H1 (cell line): ENCODE measurements at places on chromosomes 11 and 22. TPM values are rescaled to one million over a fixed set of nuclear protein-coding genes. Genes with fewer than 3 reads are reported as not detected.
A peak's percentile ranks its signal among the peaks of the same experiment; 100 is the strongest.

GRCh38 chr22:19060356-19061009 lies 61.7 kb downstream of the DGCR2 start:
- no peaks in the 10 kb centered on the region for H3K27me3 ChIP-seq
- no peak overlapping the region for H3K4me3 ChIP-seq
- peaks cover 28% of the 10 kb centered on the region for H3K36me3 ChIP-seq

DNA sequence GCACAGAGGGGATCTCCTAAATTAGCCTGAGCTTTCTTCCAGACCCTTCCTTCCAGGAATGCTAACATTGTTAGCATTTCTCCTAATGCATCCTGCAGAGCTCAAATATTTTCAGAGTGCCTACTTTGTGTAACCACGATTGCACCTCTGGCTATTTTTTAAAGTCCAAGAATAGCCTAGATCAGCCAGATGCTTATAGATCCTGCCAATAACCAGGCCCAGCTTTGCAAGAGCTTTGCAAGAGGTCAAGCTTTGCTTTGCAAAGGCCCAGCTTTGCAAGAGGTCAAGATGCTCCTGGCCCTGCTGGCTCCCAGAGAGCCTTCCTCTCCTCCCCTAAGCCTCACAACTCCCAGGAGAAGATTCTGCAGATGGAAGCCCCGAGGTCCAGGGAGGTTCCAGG lies 491.9 kb downstream of the MN1 start:
- no peaks in the 10 kb centered on the region; the same call in 1 of the 2 replicates for H3K36me3 ChIP-seq
- H3K27me3 ChIP-seq = no peaks in the 10 kb centered on the region
- no peak overlapping the region for H3K4me3 ChIP-seq
- H3K27ac ChIP-seq = no peak overlapping the region

DNA sequence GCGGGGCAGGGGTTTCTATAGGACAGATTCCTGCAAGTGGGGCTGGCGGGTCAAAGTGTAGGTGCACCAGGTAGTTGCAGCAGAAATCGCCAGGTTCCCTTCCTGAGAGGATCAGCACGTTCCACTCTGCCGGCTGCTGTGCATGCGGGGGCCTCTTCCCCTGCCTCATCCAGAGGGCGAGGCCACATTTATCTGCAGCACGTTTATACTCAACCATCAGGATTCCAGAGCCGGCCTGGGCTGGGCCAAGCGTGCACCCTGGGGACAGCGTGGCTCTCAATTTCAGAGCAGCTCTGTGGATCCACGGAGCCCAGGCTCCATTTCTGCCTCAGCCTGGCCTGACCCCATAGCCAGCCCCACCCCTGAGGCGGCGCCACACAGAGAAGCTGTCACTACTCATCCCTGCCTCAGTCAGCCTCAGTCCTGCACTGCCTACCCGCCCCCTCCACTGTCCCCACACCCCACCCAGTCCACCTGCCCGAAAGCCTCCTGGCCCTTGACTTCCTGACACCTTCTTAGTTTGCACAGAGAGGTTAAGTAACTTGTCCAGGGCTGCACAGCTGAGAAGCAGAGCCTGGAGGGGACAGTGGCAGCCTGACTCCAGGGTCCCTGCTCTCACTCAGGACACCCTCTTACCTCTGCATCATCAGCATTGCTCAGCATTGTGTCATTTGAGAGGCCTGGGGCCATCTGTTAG lies 45.9 kb upstream of the RTL6 start:
- H3K4me3 ChIP-seq = no peak overlapping the region
- no peaks in the 10 kb centered on the region for H3K36me3 ChIP-seq
- no peak overlapping the region for H3K27ac ChIP-seq
- H3K4me1 ChIP-seq = peaks cover 18% of the 10 kb centered on the region
- H3K27me3 ChIP-seq = no peaks in the 10 kb centered on the region; the same call in 1 of the 2 replicates
- no peak for DNase-seq

- H3K27me3 ChIP-seq = no peaks in the 10 kb centered on the region
- 0 out of 2 replicates have a peak, but pooled peaks cover 9% of the 10 kb centered on the region for H3K4me1 ChIP-seq
- DNase-seq = no peak
Measured at GRCh38 chr11:15625691-15626090, 511.0 kb downstream of the INSC start.

DNA sequence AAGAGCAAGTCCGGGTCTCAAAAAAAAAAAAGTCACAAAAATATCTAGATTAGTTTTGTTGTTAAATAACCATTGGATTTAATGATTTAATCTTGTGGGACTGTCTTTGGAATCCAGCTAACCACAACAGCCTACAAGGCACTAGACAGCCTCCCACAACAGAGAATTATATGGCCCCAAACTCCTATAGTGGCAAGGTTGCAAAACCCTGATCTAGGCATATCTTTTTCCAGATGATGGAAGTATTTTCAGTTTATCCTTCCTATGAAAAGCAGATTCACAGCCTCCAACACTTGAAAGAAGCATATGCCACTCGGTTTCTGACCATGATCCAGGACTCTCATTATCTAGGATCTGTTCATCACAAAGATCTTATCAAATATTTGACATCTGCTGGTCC lies 5.4 kb upstream of the C11orf87 start:
- H3K4me1 ChIP-seq = no peaks in the 10 kb centered on the region
- no peak for DNase-seq
- no peak overlapping the region for H3K4me3 ChIP-seq
- H3K27ac ChIP-seq = no peak overlapping the region

DNA sequence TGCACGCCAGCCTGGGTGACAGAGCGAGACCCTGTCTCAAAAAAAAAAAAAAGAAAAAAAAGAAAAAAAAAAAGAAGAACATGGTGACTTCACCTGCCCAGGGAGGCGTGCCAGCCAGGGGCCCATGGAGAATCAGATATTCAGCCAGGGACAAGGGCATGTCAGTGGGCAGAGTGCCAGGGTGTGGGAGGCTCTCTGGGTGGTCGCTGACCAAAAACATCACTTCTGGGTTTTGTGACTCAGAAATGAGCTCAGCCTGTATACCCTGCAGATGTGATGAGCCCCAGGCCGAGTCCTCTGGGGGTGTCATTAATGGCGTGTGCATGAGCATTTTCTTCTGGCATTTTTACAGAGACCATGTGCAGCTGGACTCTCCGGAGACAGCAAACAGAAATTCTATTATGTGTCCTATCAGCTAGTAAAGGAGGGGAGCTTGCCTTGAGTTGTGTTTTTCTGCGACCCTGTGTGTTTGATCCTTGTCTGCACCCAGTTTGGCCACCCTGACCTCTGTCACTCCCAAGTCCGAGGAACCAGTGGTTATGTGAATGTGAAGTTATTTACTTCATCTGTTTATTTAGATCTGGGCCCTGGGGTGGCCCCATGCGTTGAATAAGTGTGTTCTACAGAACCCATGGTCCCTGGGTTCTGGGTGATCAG lies 53.6 kb downstream of the BCR start:
- no peak overlapping the region for H3K4me3 ChIP-seq
- H3K27me3 ChIP-seq = no peaks in the 10 kb centered on the region
- no peak overlapping the region; the same call in 1 of the 2 replicates for H3K27ac ChIP-seq
- no peaks in the 10 kb centered on the region for H3K36me3 ChIP-seq

GRCh38 chr22:44133161-44133560 lies 47.6 kb upstream of the PARVG start:
- no peak for DNase-seq
- no peaks in the 10 kb centered on the region for H3K27me3 ChIP-seq
- H3K4me3 ChIP-seq = no peak overlapping the region
- H3K36me3 ChIP-seq = no peaks in the 10 kb centered on the region
- no peak overlapping the region for H3K27ac ChIP-seq

GRCh38 chr11:34226210-34226609 lies 120.8 kb downstream of the NAT10 start:
- H3K4me1 ChIP-seq = peaks cover 16% of the 10 kb centered on the region
- H3K36me3 ChIP-seq = no peaks in the 10 kb centered on the region
- H3K27ac ChIP-seq = no peak overlapping the region
- no peak for DNase-seq

- DNase-seq = no peak
- H3K27ac ChIP-seq = no peak overlapping the region
- H3K27me3 ChIP-seq = no peaks in the 10 kb centered on the region
- H3K4me3 ChIP-seq = no peak overlapping the region
- H3K36me3 ChIP-seq = no peaks in the 10 kb centered on the region
- no peaks in the 10 kb centered on the region for H3K4me1 ChIP-seq
Measured at GRCh38 chr11:33027233-33027632, 11.6 kb downstream of the DEPDC7 start.

DNA sequence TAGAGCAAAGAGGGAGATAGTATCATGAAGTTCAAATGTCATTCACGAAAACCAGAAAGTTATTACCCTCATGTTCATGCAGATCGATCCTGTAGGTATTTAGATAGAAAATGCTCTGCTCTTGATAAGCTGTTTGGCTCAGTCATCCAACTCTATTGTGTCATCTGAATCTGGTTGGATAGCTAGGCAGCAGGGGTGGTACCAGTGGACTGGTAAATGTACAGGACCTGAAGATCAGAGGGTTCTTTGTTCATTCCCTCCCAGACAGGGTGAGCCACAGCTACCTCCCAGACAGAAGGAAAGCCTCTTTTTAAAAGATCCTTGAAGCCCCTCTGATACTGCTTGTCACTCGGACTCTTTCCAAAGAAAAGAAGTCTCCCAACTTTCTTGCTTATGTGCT lies 29.8 kb upstream of the DRD2 start:
- no peaks in the 10 kb centered on the region for H3K27me3 ChIP-seq
- H3K4me3 ChIP-seq = no peak overlapping the region

DNA sequence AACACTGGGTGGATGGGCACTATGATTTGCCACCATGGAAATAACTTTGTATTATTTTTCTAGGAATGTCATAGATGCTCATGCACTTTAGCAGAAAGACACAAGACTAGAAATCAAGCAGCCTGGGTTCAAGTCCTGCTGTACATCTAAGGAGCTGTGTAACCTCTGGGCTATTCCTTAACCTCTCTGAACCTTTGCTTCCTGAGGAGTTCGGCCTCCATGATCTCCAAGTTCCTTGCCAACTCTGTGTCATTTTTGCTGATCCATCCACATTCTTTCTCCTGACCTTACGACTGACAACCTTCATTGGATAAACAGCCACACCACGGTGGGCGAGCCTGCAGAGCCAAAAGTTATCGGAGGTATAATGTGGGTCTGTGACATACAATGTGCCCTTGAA lies 24.1 kb downstream of the ETS1 start:
- no peak for DNase-seq
- no peak overlapping the region for H3K4me3 ChIP-seq
- no peaks in the 10 kb centered on the region for H3K36me3 ChIP-seq
- H3K27me3 ChIP-seq = no peaks in the 10 kb centered on the region
- H3K27ac ChIP-seq = no peak overlapping the region

DNA sequence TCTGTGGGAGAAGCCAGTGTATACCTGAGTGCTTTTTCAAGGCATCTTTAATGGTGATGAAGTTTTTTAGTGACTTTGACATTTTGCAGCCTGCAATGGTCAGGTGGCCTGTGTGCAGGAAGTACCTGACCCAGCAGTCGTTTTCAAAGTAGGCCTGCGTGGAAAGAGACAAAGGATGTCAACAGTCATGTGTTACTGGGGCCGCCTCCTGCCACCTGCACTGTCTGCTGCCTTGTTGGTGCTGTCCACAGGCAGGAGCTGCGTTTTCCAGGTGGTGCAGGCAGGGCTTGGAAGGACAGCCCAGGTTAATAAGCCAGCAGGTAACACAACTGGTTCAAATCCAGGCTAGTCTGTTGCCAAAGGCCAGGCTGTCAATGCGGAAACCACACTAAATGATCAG lies 26.5 kb upstream of the NAP1L4 start:
- no peaks in the 10 kb centered on the region for H3K4me1 ChIP-seq
- no peak overlapping the region for H3K27ac ChIP-seq
- no peak for DNase-seq
- peaks cover 33% of the 10 kb centered on the region for H3K36me3 ChIP-seq
- no peaks in the 10 kb centered on the region for H3K27me3 ChIP-seq

- peak within 1 kb of the TSS; percentile 29 for H3K27ac ChIP-seq
- peak; percentile 98 for DNase-seq
- no peaks in the 10 kb centered on the region for H3K36me3 ChIP-seq
- no peaks in the 10 kb centered on the region for H3K27me3 ChIP-seq
- H3K4me3 ChIP-seq = peak within 1 kb of the TSS; percentile 84
Measured at GRCh38 chr11:118359295-118359958, at the start of gene UBE4A. Gene UBE4A, plus strand, starts transcription at chr11:118359600. Its CDS starts 5,481 bp downstream, at chr11:118365081.

GRCh38 chr11:78667461-78667860 lies 92.8 kb upstream of the NARS2 start:
- H3K4me1 ChIP-seq = no peaks in the 10 kb centered on the region
- no peak for DNase-seq
- H3K36me3 ChIP-seq = no peaks in the 10 kb centered on the region
- H3K27me3 ChIP-seq = no peaks in the 10 kb centered on the region

DNA sequence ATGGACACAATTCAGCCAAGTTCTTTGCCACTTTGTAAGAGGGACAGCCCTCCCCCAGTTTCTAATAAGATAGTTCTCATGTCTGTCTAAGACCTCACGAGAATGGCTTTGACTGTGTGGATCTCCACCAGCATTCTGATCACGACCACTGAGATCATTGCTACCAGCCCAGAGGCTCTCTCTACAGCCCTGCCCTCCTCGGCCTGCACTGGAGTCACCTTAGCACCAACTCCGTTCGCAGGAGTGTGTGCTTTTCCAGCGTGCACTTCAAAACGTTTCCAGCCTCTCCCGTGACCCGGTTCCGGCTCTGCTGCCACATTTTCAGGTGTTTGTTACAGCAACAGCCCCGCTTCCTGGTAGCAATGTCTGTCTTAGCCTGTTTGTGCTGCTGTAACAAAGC lies 26.2 kb downstream of the TSPAN32 start:
- H3K4me1 ChIP-seq = no peaks in the 10 kb centered on the region
- H3K27me3 ChIP-seq = no peaks in the 10 kb centered on the region
- H3K27ac ChIP-seq = no peak overlapping the region
- no peak overlapping the region for H3K4me3 ChIP-seq
- H3K36me3 ChIP-seq = no peaks in the 10 kb centered on the region

DNA sequence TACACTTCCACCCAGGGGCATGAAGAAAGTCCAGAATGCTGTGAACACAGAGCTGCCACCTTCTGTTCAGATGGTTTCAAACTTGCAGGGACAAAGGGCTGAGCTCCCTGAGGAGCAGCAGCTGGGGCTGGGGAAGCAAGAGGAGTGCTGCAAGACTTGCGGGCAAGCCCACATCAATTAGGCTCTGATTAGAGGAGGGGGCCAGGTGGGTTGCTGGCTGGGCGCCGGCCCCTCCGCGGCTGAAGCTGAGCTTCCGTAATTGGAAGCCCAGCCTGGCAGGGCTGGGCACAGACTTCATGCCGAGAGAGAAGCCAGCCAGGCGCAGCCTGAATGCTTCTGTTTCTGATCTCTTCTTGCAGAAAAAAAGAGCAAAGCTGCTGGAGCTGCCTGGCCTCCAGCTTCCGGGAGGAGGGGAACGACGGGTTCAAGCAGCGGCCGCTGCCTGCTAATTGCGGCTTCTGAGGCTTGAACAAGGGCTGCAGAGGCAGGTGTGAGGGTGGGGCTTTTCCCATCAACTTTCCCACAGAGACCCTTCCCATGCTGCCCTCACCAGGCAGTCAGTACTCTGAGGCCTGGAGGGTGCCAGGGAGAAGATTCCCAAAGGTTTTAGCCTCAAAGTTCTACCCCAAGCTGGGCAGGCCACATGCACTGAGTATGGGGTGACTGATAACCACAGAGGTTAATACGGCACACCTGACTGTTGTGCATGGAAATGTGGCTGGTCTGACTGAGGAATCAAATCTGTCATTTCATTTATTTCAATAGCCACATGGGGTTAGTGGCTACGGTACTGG lies 91.1 kb upstream of the LMO1 start:
- DNase-seq = no peak
- H3K27ac ChIP-seq = no peak overlapping the region
- no peaks in the 10 kb centered on the region for H3K27me3 ChIP-seq

APOA4 gene
- not detected in 2 replicates for total RNA-seq

KIF18A gene
- total RNA-seq = 23.3 TPM in 2 replicates

KDM4D gene
- total RNA-seq = 1.4 and 1.5 TPM in 2 replicates

B4GAT1 gene
- 27.1 and 27.8 TPM in 2 replicates for total RNA-seq

ARHGAP1 gene
- total RNA-seq = 58.8 and 63.3 TPM in 2 replicates

GPR83 gene
- 1.3 and 1.5 TPM in 2 replicates for total RNA-seq

MPPED2 gene
- 3.5 and 6.2 TPM in 2 replicates for total RNA-seq

SLC16A8 gene
- total RNA-seq = not detected in 2 replicates

SCGB2A2 gene
- not detected in 2 replicates for total RNA-seq

KRTAP5-2 gene
- total RNA-seq = not detected in 2 replicates

MAJIN gene
- not detected in 2 replicates for total RNA-seq

MS4A15 gene
- 0.17 TPM in 1 of 2 replicates, not detected in the other for total RNA-seq
